ENCODE measurements at places on chromosomes 1 and 21. TPM values are rescaled to one million over a fixed set of nuclear protein-coding genes. Genes with fewer than 3 reads are reported as not detected.

- H3K27ac ChIP-seq: no peak overlapping the region
- H3K4me3 ChIP-seq: no peak overlapping the region
- no peaks in the 10 kb centered on the region for H3K4me1 ChIP-seq
- no peak for DNase-seq
- H3K36me3 ChIP-seq: no peaks in the 10 kb centered on the region
- no peaks in the 10 kb centered on the region for H3K27me3 ChIP-seq
Measured at GRCh38 chr1:24514946-24515345, 12.3 kb downstream of the RCAN3 start.

The TXNIP gene
- total RNA-seq: 269 TPM

The PEX11B gene
- total RNA-seq: 51.7 TPM

DNA sequence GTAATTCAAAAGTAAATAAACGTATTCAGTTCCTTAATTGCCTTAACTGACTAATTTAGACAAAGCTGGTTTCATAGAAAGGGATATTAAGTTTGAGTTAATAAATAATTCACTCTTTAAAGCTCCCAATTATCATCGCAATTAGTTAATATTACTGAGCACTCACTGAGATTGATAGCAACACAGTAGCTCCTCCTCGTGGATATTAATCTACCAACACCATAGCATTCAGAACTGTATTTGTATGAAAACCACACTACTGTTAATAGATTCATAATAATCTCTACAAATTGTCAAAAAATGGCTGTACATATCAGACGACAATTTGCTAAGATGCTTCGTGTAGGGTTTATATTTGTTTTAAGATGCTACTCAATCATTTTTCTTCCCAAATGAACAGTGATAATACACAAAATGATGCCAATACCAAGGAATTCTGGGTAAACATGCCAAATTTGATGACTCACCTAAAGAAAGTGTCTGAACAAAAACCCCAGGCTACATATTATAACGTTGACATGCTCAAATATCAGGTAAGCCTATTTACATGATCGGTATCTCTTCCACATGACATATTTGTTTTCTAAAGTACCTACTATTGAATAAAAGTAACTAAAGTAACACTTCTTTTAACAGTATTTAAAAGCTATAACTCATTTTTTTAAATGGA is 18.8 kb upstream of the DYNLT5 start:
- H3K4me1 ChIP-seq: peaks cover 6% of the 10 kb centered on the region
- no peak overlapping the region for H3K4me3 ChIP-seq
- no peaks in the 10 kb centered on the region for H3K27me3 ChIP-seq
- DNase-seq: peak; percentile 43
- H3K36me3 ChIP-seq: no peaks in the 10 kb centered on the region
- no peak overlapping the region for H3K27ac ChIP-seq

- no peak for DNase-seq
- peaks cover 4% of the 10 kb centered on the region for H3K4me1 ChIP-seq
- H3K27ac ChIP-seq: no peak overlapping the region
- H3K27me3 ChIP-seq: no peaks in the 10 kb centered on the region
Measured at GRCh38 chr1:7456722-7457082, 314.4 kb upstream of the VAMP3 start.

- H3K27ac ChIP-seq: no peak overlapping the region
- no peaks in the 10 kb centered on the region for H3K36me3 ChIP-seq
- H3K4me3 ChIP-seq: no peak overlapping the region
- no peaks in the 10 kb centered on the region for H3K27me3 ChIP-seq
- DNase-seq: no peak
Measured at GRCh38 chr1:162416909-162417308, 5.0 kb upstream of the SH2D1B start.

The AMPD2 gene
- 72.3 TPM for total RNA-seq

GRCh38 chr1:90959352-90960206 is 62.3 kb downstream of the ZNF644 start:
- no peak for DNase-seq
- no peaks in the 10 kb centered on the region for H3K27me3 ChIP-seq

The CD1E gene
- total RNA-seq: not detected

DNA sequence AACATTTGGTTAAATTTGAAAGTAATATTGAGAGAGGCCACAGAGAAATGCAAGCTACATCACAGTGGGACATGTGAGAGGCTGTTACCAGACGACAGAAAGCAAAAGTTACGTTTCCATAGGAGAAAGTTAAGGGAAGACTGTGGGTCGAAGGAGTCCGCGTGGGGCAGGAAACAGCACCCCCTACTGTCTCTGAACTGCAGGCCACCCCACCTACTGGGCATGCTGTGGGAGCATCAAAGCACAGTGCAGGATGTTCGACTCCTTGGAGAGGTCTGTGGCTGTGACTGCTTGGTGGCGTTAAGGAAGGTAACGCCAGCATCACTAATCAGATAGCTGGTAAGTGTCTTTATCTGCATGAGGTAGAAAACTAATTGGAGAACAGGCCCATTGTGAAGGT is 123.9 kb downstream of the PTBP2 start:
- peak; percentile 83 for DNase-seq
- H3K36me3 ChIP-seq: no peaks in the 10 kb centered on the region
- no peak overlapping the region for H3K4me3 ChIP-seq
- no peaks in the 10 kb centered on the region for H3K27me3 ChIP-seq

DNA sequence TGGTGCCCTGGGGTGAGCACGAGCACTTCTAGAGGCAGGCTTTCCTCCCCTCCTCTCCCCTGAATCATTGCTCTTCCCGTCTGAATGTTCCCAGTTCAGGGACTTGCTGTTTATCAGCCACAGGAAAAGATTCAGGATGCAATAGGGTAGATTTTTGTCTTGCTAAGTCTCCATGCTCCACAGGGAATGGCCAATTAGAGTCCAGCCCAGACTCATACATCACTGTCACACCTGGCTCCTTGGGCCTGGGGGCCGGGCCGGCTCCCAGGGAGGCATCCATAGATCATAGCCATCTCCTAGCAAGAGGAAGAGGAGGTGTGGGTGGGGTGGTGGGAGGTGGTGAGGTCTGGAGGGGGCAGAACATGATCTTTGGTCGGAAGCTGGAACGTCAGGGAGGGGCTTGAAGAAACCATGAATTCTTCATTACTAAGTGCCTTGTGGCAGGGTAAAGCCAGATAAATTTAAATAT is 83.4 kb downstream of the LRRN2 start:
- no peak overlapping the region for H3K4me3 ChIP-seq
- H3K4me1 ChIP-seq: no peaks in the 10 kb centered on the region
- H3K27ac ChIP-seq: no peak overlapping the region
- H3K36me3 ChIP-seq: no peaks in the 10 kb centered on the region
- no peak for DNase-seq

DNA sequence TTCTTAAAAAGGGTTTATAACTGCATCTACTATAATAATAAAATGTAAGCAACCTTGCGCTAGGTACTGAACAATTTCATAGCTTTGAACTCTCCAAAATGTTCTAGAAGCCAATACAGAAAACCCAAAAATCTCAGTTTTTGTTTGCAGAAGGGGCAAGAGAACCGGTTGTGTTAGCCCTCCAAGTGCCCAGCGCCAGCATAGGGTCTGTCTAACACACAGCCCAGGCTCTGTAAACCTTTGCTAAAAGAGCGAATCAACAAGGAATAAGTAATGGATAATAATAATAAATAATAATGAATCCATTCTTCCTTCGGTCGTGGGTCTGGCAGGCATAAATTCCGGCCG is 333 bp upstream of the CHAF1B start:
- peaks cover 4% of the 10 kb centered on the region for H3K36me3 ChIP-seq
- H3K27me3 ChIP-seq: no peaks in the 10 kb centered on the region
- H3K4me3 ChIP-seq: no peak overlapping the region
- peaks cover 9% of the 10 kb centered on the region for H3K4me1 ChIP-seq
- no peak overlapping the region for H3K27ac ChIP-seq
- no peak for DNase-seq

The SLC6A17 gene
- total RNA-seq: not detected

- DNase-seq: no peak
- no peak overlapping the region for H3K27ac ChIP-seq
- H3K4me3 ChIP-seq: no peak overlapping the region
Measured at GRCh38 chr1:28266920-28267322, 7.6 kb downstream of the SESN2 start.

The SAMD11 gene
- not detected for total RNA-seq

The B3GALT2 gene
- total RNA-seq: not detected

- H3K27me3 ChIP-seq: no peaks in the 10 kb centered on the region
- no peak overlapping the region for H3K27ac ChIP-seq
- no peaks in the 10 kb centered on the region for H3K36me3 ChIP-seq
- DNase-seq: no peak
Measured at GRCh38 chr1:11930571-11931445, 3.7 kb upstream of the PLOD1 start.

- no peak overlapping the region for H3K27ac ChIP-seq
- peaks cover 15% of the 10 kb centered on the region for H3K4me1 ChIP-seq
- H3K4me3 ChIP-seq: peak overlapping the region; percentile 74
- H3K27me3 ChIP-seq: no peaks in the 10 kb centered on the region
Measured at GRCh38 chr21:36990508-36991205, 15.8 kb upstream of the RIPPLY3 start.

The NEK2 gene
- 25.9 TPM for total RNA-seq

DNA sequence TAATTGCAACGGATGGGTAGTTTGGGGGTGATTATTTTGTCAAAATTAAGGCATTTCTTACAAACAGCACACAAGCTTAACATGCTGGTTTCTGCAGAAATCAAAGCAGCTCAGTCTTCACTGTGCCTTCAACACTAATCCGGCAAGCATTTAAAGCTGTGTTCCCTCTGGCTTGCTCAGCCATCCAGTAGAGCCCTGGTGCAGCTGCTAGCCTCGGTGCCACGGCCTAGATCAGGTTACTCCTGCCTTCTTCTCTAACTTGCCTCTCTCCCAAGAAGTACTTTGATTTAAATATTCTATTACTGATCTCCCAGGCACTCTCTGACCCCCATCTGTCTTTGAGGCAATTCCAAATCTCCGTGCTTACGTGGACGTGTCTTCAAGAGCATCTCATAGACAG is 85.6 kb downstream of the GREM2 start:
- H3K36me3 ChIP-seq: no peaks in the 10 kb centered on the region
- H3K4me1 ChIP-seq: no peaks in the 10 kb centered on the region
- H3K4me3 ChIP-seq: no peak overlapping the region
- DNase-seq: no peak

- H3K4me3 ChIP-seq: no peak overlapping the region
- no peaks in the 10 kb centered on the region for H3K36me3 ChIP-seq
- H3K4me1 ChIP-seq: no peaks in the 10 kb centered on the region
- DNase-seq: no peak
Measured at GRCh38 chr1:174637487-174637886, 189.7 kb downstream of the GPR52 start.

DNA sequence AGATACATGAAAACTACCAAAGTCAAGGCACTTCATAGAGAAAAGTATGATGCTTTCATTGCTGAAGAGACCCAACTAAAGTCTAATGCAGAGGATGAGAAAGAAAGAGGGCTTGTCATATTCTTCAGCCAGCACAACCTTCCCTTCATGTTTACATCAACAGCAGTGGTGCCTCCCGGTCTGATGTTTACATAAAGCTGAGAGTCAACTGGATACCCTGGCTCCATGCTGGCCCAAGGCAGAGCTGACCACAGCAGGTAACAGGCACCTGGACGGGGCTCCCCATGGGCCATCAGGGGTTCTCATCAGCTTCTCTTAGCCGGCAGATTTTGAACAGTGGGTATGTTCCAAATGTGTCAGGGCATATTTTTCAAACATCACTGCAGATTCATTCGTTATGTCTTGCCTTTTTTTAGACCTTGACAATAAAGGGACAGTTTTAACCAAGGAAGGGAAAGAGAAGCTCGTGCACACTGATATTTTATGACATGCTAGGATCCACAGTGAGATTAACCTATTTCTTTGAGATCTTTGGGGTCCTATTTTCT is 117.1 kb downstream of the NRIP1 start:
- H3K36me3 ChIP-seq: no peaks in the 10 kb centered on the region
- H3K27ac ChIP-seq: no peak overlapping the region
- no peak overlapping the region for H3K4me3 ChIP-seq
- no peaks in the 10 kb centered on the region for H3K27me3 ChIP-seq
- no peaks in the 10 kb centered on the region for H3K4me1 ChIP-seq
